ENCODE measurements at places on chromosomes 12 and 14.

DNA sequence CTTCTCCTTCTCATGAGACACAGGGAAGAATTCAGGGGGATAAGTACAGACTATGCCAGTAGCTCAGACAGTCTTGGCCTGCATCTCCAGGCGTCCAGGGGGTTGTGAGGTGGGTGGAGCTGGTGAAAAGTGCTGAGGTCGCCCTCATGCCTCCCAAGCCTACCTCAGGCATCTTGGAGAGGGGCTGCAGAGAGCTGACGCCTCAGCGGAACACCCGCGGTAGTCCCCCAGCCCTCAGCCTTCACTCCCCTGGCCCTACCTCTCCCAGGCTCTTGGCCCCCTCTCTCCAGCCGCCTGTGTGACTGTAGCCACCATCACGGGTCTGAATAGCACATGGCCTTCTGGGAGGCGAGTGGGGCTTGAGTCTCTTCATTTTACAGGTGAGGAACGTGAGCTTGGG, 59.8 kb upstream of the DLK1 start:
- DNase-seq = no peak

GRCh38 chr12:19154686-19155085, 25.2 kb downstream of the PLEKHA5 start:
- no peak for DNase-seq

GRCh38 chr14:68798621-68799020, 5.8 kb upstream of the ZFP36L1 start:
- DNase-seq = no peak

GRCh38 chr12:129719416-129719815, 184.4 kb downstream of the TMEM132D start:
- DNase-seq = no peak

DNA sequence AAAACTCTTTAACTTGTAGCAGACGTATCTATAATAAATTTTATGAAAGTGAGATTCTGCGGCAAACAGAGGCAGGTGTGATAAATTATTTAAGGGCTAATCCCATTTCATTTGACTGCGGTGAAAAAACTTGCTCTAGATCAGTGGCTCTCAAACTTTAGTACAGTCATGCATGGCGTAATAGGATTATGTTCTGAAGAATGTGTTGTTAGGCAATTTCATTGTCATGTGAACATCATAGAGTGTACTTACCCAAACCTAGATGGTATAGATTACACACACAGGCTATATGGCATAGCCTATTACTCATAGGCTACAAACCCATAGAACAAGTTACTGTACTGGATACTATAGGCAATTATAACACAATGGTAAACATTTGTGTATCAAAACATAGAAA, 83.7 kb downstream of the HEATR5A start:
- DNase-seq = no peak

- DNase-seq = no peak
These were observed 1.6 kb downstream of the INSM2 start for GRCh38 chr14:35535483-35536112.

- no peak for DNase-seq
These were observed 253.4 kb upstream of the KITLG start for GRCh38 chr12:88833641-88834116.

DNA sequence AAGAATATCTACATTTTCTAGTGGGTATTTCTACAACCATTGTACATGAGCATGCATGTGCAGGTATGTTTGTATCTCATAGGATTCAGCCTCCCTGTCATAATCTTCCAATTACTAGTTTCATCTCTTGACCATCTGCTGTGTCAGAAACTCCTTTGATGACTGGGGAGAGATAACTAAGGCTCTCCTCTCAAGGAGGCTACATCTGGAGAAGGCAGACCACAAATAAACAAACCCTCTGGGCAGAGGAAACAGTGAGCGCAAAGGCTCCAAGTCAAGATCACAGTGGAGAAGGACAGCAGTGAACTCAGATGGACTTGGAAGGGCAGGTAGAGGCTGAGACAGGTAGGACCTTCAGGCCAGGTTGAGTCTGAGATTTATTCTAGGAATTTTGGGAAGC, 166.4 kb downstream of the PELI2 start:
- no peak for DNase-seq

DNA sequence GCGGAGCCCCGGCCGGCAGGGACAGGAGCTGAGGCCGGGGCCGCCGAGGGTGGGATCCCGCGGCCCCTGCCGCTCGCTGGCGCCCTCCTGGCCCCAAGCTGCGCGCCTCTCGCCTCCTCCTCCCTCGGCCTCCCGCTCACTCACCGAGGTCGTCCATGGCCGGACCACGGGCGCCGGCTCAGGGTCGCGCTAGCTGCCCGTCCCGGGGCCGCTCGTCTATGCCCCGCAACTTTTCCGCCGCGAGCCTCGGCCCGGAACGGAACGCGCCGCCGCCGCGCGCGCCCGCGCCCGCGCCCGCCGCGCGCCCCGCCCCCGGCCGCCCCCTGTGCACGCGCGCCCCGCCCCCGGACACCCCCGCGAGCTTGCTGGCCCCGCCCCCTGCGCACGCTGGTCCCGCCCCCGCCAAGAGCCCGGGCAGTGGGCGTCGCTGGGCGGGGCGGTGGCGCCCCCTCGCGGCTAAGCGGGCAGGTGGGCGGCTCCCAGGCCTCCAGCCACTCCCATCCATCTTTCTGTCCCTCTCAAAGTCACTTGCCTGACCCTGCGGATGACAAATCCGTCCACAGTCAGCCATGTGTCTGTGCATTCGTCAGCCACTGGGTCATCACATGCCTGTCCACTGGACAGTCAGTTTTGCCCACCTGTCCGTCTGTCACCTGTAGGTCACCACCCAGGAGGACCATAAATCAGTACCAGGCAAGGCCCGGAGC, at the start of gene PXN:
Gene PXN, minus strand, starts transcription at position 258 of the 707 bp plus-strand sequence. Its CDS starts 101 bp downstream, at position 157.
- peak; percentile 83 for DNase-seq

GRCh38 chr12:100567945-100568344, 5.5 kb upstream of the GAS2L3 start:
- no peak for DNase-seq

- DNase-seq = no peak
These were observed 166.0 kb downstream of the SLC38A4 start for GRCh38 chr12:46659824-46660223.

DNA sequence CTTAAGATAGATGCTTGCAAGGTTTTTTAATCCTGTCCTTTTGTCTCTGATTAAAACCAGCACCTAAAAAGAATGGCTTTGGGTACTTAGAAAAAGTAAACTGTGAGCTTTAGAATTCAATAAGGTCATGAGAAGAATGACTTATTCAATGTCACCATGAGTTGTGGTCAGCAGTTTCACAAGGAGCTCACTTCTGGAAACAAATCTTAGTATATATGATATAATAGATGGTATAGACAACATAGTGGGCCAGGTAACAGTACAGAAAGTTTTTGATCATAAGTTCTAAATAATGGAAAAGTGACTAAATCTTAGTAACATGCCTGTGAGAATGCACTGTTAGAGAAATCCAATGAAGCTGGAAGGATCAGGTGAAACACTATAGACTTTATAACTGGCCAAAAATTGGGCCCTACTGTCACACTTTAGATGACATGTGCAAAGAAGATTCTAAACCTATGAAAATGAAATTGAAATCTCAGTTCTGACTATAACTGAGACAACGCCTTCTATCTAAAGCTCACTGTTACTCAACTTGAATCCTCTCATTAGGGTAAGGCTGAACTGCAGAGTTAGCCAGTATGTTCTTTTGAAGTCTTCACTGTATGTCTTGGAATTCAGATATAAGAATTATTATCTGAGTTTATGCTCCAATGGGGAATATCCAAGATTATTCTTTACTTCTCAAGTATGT, 42.4 kb upstream of the RAD51AP1 start:
- DNase-seq = no peak

GRCh38 chr14:79680087-79680486, 531.2 kb downstream of the DIO2 start:
- no peak for DNase-seq

DNA sequence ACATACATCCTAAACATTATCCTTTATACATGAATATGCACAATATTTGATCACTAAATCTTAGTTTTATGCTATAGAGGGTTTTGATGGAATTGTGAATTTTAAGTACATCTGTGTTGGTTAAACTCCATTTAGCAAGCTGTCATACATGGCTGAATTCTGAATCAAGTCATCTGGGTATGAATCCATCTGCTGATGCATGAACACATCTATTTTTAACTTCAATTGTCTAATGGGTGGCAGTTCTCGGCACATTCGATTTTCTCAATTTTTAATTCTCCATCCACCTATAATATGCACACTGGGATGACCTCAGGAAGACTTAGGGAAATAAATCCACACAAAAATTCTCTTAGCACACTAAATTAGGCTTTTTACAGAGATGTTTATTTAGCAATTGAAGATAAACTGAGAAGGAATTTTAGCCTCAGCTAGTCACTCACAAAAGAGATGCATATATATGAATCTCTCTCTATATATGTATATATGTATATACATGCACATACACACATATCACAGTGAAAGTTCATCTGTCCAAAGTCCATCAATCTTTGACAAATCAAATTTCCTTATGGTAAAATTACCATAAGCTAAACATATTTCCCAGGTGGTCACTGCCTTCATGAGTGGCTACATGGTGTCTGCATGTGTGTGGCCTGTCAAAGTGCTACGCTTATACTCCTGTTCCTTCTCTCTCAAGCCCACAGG, 44.5 kb upstream of the VPS33A start:
- DNase-seq = no peak

GRCh38 chr12:48947727-48948126, 9.6 kb downstream of the ARF3 start:
- no peak for DNase-seq

DNA sequence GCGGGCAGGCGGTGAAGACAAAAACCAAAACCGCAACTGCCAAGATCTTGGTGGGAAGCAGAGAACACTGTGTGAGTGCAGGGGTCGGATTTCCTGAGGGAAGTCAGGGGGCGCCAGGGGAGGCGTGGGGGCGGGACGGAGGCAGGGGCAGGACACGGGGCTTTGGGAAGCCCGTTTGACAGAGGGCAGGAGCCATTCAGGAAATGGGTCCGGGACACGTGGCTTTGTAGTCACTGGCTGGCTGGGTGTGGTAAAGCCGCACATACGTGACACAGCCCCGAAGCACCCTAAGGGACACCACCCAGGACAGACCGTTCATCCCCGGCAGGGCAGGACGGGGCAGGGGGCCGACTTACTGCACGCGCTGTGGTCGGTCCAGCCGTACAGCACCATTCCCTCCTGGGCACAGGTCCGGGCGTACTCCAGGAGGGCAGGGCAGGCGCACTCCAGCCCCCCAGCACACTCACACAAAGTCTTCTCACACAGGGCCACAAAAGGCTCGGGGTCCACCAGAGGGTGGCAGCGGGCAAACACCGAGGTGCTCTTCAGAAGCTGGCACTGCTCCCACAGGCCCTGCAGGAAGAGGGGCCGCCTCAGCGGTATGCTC, 49.4 kb downstream of the VWF start:
- DNase-seq = peak; percentile 43

- DNase-seq = no peak
These were observed 38.7 kb downstream of the TUNAR start for GRCh38 chr14:95915330-95915729.

DNA sequence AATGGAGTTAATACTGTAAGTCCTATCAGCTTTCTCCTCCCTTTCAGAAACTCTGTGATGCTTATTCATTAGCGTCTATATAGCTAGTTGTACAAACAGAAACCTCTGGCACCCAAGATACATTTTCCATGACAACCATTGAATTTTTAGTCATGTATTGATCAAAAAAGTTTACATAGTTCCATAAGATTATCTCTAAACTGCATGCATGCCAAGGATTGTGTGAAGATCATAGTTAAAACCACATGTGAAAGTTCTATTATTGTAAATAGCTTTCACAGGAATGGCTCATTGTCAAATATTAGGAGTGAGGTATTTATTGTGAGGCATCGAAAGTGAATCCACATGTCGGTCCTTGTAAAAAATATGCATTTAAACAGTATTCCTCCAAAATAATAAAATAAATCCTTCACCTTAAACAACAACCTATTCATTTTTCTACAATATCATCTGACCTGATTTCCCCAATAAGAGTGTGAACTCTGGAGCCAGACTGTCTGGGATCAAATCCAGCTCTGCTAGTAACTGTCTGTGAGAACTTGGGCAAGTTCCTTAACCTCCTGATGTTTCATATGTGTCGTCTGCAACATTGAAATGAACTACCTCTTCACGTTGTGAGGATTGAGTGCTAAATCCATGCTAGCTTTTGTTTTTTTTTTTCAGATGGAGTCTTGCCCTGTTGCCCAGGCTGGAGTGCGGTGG, 10.6 kb upstream of the CDKL1 start:
- DNase-seq = no peak

GRCh38 chr14:89486961-89487360, 69.9 kb upstream of the FOXN3 start:
- DNase-seq = no peak

GRCh38 chr12:47414511-47414910, 291.3 kb downstream of the RPAP3 start:
- peak; percentile 37 for DNase-seq

GRCh38 chr12:98345308-98345876, 170.0 kb upstream of the TMPO start:
- DNase-seq = no peak
